PC-3 (cell line): ENCODE measurements at places on chromosomes 6 and 20. TPM values are rescaled to one million over a fixed set of nuclear protein-coding genes. Genes with fewer than 3 reads are reported as not detected.

DNA sequence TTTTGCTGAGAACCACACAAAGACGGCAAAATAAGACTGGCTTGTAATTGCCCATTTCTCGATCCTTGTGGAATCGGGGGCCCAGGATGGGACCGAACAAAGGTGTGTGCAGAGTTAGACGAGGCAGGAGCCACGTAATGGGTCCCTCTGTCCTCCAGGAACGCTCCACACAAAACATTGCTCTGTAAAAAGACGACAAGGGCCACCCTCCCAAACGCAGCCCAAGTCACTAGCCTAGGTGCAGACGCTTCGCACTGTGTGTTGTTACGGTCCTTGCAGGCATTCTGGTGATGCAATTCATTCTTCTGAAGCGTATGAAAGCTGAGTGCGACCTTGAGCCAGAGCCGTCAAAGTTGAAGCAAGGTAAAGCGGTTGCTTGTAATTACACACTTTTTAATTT, 363.4 kb downstream of the TAF4 start:
- no peak for DNase-seq

Gene SLC12A5
- 2.4 TPM in 1 of 2 replicates, not detected in the other for total RNA-seq

DNA sequence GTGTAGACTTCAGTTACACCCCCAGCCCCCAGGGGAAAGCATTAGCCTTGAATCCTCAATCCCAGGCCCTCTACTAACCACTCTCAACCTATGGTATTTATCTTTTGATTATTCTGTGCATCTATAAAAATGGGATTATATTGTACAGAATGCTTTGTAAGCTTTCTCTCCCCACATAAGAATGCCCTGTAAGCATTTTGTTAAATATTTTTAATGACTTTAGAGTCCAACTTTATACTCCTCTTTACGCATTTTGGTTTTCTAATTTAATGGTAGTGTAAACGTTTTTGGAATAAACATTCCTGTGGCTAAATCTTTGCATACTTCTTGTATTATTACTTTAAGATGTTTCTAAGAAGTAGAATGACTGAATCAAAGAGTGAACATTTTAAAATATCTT, 35.4 kb downstream of the FBXO9 start:
- DNase-seq, result no peak

Gene ATF6B
- 33.4 and 35.7 TPM in 2 replicates for total RNA-seq

Gene XKR7
- not detected in 2 replicates for total RNA-seq

DNA sequence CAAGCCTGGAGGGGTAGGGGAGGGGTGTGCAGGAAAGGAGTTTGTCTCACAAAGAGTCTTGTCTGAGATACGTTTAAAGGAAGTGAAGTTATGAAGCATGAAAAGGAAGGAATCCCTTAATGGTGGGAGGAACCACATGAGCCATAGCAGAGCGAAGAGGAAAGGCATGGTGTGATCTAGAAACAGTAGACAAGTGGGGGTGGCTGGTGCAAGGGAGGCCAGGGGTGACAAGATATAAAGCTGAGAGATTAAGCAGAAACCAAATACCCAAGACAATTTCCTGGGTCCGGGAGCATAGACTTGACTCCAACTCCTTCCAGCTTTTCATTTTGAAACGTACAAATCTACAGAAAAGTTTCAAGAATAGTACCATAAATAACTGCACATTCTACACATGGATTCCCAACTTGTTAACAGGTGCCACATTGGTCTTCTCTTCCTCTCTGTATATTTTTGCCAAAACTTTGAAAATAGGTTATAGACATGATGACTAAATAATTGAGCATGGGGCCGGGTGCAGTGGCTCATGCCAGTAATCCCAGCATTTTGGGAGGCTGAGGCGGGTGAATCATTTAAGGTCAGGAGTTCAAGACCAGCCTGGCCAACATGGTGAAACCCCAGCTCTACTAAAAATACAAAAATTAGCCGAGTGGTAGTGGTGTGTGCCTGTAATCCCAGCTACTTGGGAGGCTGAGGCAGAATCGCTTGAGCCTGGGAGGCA, 211.6 kb downstream of the SLC24A3 start:
- DNase-seq, result no peak

GRCh38 chr6:44201638-44202303, 15.0 kb upstream of the MYMX start:
- no peak for DNase-seq

Gene CLDN20
- total RNA-seq, result not detected in 2 replicates

GRCh38 chr6:14451594-14452374, 334.2 kb downstream of the CD83 start:
- no peak for DNase-seq

DNA sequence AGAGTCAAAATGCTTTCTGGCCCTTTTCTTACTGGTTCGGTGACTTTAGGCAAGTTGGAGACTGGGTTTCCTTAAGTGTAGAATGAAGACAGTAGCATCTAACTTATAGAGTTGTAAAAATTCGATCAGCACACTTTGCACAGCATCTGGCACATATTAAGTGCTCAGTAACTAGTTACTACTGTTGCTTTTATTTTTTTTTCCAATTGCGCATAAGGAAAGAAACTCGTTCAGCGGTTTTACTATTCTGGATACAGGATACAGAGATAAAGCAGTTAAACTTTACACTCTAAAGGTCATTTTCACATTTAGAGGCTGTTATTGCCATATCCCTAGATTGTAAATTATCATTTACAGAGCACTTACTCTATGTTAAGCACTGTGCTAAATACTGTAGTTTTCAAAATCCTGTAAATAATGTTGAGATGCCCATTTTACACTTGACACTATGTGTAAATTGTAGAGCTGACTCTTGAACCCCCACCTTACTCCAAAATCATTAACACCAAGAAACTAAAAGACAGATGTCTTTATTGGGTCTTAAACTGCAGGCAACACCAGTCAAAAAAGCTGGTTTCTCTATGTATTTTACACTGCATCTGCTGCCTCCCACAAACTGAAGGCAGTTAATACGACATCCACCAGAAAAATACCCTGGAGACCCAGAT, 886 bp downstream of the ROMO1 start:
- DNase-seq, result no peak

- DNase-seq, result no peak
Observed at GRCh38 chr6:14254505-14254904, 136.9 kb downstream of the CD83 start.

GRCh38 chr6:143772116-143773086, 70.7 kb upstream of the LTV1 start:
- DNase-seq, result no peak

- no peak for DNase-seq
Observed at GRCh38 chr6:137968455-137968804, 101.4 kb downstream of the TNFAIP3 start.

DNA sequence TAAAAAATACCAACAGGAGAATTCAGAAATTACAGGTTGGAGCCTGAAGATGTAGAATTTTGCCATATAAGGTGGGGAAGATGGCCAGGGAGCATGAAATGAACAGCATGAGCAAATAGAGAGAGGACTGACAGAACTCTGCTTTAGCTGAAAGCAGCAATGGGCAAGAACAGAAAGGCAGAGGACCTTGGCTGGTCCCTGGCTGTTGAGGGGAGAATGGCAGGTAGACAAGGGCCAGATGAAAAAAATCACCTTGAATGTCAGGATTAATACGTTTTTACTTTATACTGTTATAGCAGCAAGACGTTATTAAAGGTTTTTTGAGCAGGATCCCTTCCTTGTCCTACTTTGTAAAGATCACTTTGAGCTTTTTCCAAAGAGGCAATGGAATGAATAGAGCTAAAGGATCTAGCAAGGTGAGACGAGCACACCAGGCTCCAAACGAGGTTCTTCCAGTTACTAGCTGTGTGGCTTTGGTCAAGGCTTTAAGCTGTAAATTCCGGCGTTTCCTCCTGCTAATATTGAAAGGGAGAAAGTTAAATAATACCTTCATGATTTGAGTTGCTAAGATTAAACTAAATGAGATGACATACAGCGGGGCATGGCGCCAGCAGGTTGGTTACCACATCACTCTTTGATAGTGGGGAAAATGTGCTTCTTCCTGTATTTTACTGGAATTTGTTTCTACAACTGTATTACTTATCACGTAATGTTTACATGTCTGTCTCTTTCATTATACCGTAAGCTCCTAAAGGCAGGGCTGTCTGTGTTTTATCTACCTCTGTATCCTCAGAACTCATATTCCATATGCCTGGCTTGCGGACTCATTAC, 776 bp downstream of the PPIL1 start:
- peak; percentile 35 for DNase-seq

DNA sequence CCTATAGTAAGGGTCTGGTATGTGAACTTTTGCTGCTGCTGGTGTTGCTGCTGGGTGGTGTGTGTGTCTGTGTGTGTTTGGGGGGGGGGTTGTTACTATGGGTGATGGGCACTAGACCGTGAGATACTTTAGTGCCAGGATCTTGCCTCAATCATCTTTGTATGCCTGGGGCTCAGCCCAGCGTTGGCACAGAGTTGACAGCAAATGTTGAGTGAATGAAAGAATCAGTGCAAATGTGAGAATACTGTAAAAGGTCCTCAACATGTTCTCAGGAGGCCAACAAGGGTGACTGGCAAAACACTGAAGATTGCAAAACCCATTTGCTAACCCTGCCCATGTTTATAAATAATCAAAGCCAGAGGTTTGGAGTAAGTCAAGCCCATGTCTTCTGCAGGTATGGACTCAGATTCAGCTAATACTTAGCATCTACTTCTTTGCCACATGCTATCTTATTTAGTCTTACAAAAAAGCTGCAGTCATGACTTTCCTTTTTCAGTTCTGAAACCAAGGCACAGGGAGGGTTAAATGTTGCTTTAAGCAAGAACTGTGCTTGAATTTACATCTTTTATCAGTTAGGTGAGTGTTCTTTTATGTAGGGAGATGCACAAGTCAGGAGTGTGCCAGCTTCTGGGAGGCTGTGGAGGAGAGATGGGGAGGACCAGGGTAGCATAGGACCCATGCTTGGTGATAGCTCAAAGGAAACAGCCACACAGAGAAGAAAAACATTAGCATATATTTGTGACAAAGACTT, 125.3 kb upstream of the SPACA1 start:
- DNase-seq, result no peak

GRCh38 chr6:112332274-112332673, 14.9 kb upstream of the RFPL4B start:
- DNase-seq, result no peak

- DNase-seq, result peak; percentile 67
Observed at GRCh38 chr6:134175532-134176263, 123.3 kb upstream of the SLC2A12 start.

- DNase-seq, result peak; percentile 65
Observed at GRCh38 chr6:106643061-106643460, 13.7 kb downstream of the QRSL1 start.

Gene PPP1R16B
- total RNA-seq, result 0.04 and 0.12 TPM in 2 replicates

Gene AHCY
- 265 and 267 TPM in 2 replicates for total RNA-seq

DNA sequence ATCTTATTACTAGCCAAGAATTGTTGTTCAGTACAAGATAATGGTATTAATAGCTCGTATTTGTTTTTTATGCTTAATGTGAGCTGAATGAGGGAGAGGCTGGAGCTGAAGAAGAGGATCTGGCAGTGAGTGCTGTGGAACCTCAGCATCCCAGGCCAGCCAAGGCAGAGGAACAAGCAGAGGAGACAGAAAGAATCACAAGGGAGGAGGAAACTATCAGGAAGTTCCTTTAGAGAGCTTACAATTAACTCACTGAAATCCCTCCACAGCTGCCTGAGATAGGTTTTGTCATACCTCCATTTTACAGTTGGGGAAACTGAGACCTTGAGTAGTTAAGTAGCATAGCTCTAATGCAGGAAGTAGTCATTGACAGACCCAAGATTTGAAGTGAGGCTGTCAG, 39.9 kb upstream of the TULP4 start:
- no peak for DNase-seq

Gene MPIG6B
- total RNA-seq, result not detected in 2 replicates

Gene C20orf204
- total RNA-seq, result 2.1 and 3.4 TPM in 2 replicates

- no peak for DNase-seq
Observed at GRCh38 chr6:33254591-33254990, 17.1 kb downstream of the VPS52 start.

Gene BEND6
- 0.58 and 1.3 TPM in 2 replicates for total RNA-seq

Gene NRN1
- total RNA-seq, result not detected in 2 replicates

Gene CAGE1
- total RNA-seq, result 0.29 TPM in 1 of 2 replicates, not detected in the other

DNA sequence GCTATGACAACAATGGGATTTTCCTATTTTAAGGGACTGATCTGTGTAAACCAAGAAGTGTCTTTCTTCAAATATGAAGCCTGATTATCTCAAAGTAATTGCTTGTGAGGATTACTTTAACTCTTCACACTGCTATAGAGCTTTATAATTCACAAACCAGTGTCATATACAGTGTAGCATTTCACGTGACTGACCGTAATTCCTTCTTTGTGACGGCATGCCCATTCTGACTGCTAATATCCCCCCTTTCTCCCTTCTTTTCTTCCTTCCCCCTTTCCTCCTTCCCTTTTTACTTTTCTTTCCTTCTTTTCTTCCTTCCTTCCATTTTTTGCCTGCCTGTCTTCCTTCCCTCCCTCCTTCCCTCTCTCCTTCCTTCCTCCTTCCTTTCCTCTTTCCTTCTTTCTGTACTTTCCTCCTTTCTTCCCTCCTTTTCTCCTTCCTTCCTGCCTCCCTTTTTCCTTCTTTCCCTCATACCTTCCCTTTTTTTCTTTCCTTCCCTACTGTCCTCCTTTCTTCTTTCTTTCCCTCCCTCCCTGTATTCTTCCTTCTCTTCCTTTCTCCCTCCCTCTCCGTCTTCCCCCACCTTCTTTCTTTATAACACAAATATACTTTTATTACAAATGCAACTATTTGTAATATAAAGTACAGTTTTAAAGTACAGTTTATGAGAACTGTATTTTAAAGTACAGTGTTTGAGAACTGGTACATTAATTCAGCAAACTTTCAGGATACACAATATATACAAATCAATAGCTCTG, 75.0 kb upstream of the EXOC2 start:
- no peak for DNase-seq

GRCh38 chr6:105136431-105137350, 43.1 kb downstream of the POPDC3 start:
- no peak for DNase-seq
